ENCODE measurements at places on chromosomes 7 and 10.

DNA sequence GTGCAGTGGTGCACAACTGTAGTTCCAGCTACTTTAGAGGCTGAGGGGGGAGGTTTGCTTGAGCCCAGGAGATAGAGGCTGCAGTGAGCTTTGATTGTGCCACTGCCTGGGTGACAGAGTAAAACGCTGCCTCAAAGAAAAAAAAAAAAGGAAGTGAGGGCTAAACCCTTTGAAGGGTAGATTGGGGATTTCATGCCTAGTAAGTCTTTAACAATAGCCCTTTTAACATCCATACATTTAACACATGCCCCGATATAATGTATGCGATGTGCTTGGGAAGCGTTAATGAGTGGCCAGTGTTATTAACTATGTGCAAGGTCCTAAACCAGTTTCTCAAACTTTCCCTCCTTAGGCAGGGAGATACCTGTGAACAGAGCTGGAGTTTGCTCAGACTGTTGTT, 229.2 kb upstream of the HPS1 start:
- DNase-seq = no peak

- no peak for DNase-seq
Measured at GRCh38 chr10:62959553-62959952, 143.4 kb upstream of the EGR2 start.

GRCh38 chr10:31656851-31657433, 271.7 kb downstream of the ARHGAP12 start:
- DNase-seq = no peak

DNA sequence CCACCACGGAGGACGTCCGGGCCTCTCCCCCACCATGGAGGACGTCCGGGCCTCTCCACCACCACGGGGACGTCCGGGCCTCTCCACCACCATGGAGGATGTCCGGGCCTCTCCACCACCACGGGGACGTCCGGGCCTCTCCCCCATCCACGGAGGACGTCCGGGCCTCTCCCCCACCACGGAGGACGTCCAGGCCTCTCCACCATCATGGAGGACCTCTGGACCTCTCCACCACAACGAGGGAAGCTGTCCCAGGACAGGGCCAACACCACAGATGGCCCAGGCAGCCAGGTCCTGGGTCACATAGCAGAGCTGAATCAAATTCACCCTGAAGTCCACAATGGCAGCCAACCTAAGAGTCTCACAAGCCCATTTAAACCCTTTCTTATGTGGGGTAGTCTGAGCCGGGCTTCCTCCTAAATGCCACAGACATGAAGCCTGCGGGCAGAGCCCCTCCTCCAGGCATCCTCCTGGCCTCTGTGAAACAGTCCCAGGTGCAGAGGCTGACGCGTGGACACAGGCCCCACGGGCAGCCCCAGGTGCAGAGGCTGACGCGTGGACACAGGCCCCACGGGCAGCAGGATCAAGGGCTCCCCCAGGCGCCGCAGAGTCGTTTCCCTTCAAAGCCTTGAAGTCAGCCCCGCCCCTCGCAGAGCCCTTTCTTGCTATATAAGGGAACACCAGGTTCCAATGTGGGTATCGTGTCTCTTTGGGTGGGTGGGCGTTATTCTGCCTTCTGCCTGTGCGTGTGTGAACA, 47.0 kb downstream of the FOXL3 start:
- no peak for DNase-seq

DNA sequence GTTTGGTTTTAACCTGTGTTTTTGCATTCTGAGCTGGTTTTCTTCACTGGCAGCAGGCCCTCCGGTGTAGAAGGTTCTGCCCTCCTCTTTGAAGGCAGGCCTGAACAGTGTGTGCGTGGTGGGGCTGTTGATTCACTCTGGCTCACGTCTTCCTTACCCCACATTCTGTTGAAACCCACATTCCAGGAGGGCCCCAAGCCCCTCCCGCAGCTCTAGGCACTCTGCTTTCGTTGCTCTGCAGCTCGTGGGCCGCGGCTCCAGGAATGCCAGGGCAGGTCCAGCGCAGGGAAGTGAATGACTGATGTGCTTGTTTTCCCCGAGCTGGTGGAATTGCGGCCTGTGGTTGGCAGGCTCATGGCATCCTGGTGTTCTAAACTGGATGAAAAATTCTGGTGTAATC, 49.0 kb downstream of the HTRA1 start:
- no peak for DNase-seq

DNA sequence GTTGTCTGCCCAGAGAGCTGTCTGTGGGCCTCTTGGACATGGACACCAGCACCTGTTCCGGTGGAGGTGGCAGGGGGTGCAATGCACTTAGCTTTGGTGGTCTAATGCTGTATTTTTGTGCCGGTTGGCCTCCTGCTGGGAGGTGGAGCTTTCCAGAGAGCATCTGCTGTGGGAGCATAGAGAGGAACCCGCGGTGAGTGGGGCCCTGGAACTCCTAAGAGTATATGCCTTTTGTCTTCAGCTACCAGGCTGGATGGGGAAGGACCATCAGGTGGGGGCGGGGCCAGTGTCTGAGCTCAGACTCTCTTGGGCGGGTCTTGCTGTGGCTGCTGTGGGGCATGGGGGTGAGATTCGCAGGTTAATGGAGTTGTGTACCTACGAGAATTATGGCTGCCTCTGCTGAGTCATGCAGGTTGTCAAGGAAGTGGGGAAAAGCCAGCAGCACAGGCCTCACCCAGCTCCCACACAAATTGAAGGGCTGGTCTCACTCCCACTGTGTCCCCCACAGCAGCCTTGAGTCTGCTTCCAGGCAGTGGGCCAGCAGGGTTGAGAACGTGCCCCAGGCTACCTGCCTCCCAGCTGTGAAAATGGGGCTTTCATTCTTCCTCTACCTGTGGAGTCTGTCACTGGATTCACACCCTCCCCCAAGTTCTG, 29.0 kb downstream of the JAKMIP3 start:
- DNase-seq = no peak

GRCh38 chr10:35822316-35822715, 180.2 kb upstream of the FZD8 start:
- no peak for DNase-seq

DNA sequence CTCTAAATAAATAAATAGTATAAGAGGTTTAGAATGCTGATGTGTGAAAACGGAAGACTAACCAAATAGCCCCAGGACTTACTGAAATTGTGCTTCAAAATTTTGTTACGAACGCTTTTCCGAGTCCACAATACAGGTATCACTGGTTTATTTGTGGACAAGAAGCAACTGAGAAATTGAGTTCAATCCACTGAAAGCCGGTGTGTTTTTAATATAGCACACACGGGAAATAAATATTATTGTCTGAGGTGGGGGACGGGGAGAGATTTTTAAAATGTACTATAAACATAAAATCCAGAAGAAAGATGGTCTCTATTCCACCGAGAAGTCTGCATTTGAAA, 598 bp downstream of the SLC16A12 start:
- no peak for DNase-seq

All from T1000 (cell line).